ENCODE measurements at places on chromosomes 5 and 9. TPM values are rescaled to one million over a fixed set of nuclear protein-coding genes. Genes with fewer than 3 reads are reported as not detected.

The CD14 gene
- total RNA-seq: 5.4 TPM

The PCDHGC3 gene
- total RNA-seq: 1.1 TPM

The SEC24A gene
- 7.3 TPM for total RNA-seq

The LRRC70 gene
- 48.7 TPM for total RNA-seq

The C1QTNF3 gene
- total RNA-seq: 5.1 TPM

The IFNB1 gene
- total RNA-seq: under 0.01 TPM

The ARL14EPL gene
- not detected for total RNA-seq

DNA sequence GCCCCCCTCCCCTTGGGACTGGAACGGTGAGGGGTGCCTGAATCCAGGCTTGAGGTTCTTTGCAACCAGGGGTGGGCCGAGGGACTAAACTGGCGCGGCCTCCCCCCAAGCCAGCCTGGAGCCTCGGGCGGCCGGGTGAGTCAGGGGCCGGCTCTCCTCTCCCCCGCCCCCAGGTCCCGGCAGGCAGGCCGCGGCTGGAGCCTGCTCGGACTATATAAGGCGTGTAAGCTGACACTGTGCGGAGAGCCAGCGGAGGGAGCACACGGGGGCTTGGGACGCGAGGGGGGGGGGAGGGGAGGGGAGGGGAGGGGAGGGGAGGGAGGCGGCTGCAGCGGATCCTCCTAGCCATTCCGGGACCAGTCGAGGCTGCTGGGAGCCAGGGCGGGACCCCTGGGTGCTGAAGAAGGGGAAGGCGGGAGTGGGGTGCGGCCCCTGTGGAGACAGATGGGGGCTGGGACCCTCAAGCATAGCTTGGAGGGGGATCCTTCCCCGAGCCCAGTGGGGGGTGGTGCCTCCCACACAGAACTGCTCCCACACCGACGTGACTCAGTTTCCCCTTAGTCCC lies 595 bp downstream of the PDLIM7 start:
- DNase-seq: no peak

DNA sequence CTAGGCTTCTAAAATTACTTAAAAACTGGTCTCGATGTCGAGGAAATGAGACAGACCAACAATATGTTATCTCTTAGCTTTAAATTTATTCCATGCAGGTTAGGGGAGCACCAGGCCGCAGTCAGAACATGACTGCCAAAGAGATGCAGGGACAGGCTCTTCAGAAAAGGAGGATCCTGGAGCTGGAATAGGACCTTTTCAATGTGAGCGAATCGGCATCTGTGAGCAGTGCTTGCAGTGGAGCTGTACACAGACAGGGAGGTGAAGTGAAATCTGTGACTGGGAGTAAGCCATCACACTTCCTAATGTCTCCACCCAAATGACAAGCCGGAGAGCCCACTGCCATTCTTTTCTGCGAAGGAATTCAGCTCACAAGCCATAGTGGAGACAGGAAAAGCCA lies 78.2 kb downstream of the EFNA5 start:
- DNase-seq: no peak

DNA sequence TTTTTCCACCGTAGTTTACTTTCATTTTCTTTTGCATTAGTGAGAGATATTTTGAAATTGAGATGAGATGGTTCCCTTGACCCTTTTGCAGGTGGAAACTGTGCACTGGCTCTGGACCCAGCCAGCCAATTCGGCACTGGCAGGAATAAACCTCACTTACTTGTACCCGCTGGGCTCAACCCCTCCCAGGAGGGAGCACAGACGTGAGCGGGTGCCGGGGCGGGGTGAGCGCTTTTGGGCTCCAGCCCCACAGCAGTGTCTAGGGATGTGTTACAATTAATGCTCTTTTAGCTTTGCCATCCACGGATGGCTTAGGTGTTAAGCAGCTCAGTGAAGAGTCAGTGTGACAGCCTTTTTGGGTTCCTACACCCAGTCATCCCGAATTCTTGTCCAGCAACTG lies 766.1 kb upstream of the CHD1 start:
- DNase-seq: no peak

GRCh38 chr9:93612052-93612795 lies 35.8 kb downstream of the PHF2 start:
- no peak for DNase-seq

- no peak for DNase-seq
Observed at GRCh38 chr9:84103651-84104377, 123.2 kb downstream of the RMI1 start.

- peak; percentile 78 for DNase-seq
Observed at GRCh38 chr9:94918038-94918753, 191.7 kb downstream of the AOPEP start.

DNA sequence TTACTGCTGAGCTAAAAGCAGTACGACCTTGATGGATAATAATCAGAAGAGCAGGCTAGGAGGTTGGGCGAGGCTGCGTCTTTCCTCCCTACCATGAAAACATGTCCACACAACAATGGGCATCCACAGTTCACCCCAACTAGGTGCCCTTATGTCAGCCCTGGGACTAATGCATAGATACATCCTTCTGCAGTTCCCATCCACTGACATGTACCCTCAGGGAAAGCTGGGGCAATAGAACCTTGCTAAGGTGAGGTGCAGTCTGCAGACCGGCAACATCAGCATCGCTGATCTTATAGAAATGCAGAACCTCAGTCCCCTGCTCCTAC lies 697 bp upstream of the PRUNE2 start:
- DNase-seq: no peak

DNA sequence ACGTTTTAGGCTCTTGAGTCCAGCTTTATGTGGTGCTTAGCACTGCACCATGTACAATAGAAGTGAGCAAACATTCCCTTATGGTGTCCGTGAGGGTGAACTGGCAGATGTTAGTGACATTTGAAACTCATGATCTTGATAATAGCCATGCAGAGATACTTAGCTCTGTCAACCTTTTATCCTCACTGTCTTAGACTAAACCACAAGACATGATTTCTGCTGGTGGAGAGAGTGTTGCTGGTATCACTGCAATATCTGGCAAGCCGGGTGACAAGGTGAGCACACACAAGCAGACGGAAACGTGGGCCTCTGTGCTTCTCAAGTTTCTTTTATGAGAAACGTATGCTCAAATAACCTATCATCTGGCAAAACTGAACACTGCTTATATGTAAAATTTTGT lies 68.4 kb downstream of the CAST start:
- no peak for DNase-seq

DNA sequence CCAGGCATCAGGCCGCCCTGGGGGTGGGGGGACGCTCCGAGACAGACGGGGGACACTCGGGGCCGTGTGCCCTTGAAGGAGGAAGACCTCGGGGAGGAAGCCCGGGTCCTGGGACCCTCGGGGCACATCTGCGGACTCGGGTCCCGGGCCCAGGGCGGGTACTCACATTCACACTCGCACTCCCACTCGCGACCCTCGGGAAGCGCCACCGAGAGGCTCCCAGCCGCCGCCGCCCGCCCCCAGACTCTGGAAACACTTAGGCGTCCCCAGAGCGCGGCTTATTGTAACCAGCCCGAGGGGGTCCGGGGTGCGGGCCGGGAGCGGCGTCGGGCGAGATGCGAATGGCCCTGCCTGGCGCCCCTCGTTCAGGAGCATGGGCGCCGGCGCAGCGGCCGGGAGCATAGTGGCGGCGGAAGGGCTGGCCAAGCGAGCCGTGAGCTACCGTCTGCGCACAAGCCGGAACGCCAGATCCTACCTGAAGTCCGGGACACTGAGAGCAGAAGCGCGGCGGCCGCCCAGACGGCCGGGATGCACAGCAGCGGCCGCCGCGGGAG lies 559 bp downstream of the ROR2 start:
- no peak for DNase-seq

DNA sequence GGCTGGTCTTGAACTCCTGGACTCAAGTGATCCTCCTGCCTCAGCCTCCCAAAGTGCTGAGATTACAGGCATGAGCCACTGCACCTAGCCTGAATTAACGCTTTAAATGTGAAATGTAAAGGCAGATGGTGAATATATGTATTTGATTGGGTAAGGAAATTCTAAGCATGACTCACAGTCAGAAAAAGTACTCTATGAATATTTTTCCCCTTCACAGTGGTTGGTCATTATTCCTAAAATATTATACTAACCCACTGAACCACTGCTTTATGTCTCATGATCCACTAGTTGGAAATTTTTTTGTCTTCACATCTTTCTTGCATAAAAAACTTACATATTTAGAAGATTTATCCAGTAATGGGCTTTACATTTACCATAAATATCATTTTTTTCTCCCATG lies 14.5 kb upstream of the TENT4A start:
- no peak for DNase-seq

- DNase-seq: no peak
Observed at GRCh38 chr5:7753596-7753995, 97.3 kb downstream of the CFAP90 start.

- no peak for DNase-seq
Observed at GRCh38 chr5:35002459-35002858, 45.3 kb downstream of the AGXT2 start.

DNA sequence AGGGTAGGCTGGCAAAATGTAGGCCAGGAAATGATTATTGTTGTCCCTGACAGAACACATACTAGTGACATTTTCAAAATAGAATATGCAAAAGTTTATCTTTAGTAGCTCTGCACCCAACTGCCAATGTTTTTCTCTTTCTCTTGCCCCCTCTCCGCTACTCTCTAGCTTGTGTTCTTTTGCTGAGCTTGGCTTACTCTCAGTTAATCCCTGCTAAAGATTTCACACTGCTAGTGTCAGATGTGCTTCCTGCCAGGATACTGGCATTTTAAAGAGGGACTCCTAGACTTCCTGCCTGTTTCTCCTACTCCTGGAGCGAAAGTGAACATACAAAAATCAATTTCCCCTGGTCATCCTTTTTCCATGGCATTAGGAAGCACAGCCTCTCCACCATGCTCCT lies 260.5 kb downstream of the ARRDC3 start:
- no peak for DNase-seq

GRCh38 chr9:120177121-120177520 lies 402.8 kb downstream of the CDK5RAP2 start:
- no peak for DNase-seq

DNA sequence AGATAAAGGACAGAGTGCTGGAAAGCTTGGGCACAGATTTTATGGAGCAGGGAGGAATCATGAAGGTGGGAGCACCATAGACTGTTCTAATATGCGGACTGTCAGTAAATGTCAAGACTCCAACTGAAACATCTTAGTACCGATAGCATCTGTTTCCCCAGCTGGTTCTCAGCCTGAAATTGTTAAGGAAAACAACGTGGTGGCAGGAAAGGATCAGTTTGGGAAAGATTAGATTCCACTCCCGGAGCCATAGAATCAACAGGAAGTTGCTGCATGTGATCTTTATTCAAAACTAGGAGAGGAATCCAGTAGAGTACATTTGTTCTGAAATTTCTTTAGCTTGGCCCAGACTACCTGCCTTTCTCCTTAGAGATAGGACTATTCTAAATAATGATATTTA lies 559.1 kb downstream of the CSNK1G3 start:
- DNase-seq: no peak

DNA sequence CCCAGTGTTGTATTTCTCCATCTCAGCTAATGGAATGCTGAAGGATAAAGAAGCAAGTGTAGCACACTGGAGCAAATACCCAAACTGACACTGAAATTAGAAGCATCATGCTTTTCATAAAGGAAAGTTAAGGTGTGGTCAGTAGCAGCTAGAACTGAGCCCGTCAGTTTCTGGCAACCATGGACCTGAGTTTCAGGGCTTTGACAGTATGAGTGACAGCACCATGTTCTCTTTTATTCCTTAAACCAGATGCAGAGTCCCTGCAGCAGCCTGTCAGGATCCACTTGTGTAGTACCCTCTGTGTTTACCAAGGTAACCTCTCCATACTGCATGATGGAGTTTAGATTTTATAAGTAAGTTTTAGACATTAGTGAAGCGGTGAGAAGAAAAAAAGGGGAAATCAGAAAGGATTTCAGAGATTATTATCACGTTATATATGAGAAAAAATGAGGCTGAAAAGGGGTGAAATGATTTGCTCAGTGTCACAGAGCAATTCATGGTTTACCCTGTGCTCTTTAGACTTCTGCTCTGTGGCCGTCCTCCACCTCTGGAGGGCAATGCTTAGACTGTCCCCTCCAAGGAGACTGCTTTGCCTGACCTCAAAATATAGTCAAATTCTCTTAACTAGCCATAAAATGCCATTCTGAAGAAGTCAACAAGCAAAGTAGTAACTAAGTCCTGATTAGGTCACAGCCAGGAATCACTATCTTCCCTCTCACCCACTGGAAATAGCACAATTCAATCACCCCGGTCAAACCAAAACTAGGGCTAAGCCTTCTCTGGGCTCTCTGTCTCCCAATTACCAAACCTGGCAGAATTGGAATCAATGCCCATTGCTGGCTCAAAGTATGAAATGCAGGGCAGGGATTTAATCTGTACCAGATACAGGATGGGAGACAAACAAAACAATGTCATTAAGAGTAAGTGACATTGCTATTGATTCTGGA lies 10.5 kb upstream of the MYOT start:
- no peak for DNase-seq

DNA sequence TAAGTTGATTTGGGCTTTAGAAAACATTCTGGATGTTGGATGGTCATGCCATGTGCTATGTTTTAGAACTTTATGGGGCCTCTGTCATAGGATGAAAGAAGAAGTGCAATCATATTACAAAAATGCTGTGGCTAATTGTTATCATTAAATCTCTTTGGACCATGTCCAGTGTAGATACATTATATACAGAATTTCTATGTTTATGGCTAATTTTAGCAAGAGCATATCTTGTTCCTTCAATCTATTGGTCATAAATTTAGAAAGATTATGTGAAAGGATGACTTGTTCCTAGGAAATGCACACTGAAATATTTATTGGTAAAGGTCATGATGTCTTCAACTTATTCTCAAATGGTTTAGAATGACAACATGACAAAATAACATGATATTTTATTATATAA lies 42.4 kb upstream of the ELL2 start:
- DNase-seq: no peak

DNA sequence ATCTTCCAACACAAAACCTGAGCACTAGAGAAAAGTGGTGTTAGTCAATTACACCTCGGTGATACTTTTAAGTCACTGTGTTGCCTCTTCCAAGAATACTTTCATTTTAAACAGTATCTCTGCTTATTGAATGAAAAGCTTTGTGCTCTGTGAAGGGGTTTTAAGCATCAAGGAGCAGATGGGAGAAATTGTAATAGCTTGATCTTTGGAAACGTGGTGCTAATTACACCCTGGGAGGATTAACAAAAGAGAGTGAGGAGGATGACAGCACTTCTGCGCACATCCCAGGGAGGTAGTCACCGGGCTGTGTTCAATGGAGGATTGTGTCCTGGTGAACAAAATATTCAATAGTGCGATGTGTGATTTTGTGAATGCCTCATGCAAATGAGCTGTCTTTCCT lies 477.4 kb upstream of the ADAMTS16 start:
- DNase-seq: no peak

GRCh38 chr9:129319076-129319937 lies 141.2 kb upstream of the IER5L start:
- no peak for DNase-seq

GRCh38 chr5:168712280-168712924 lies 133.2 kb upstream of the PANK3 start:
- no peak for DNase-seq

- DNase-seq: no peak
Observed at GRCh38 chr5:28403846-28404245, 1365.5 kb upstream of the CDH9 start.

Data from hematopoietic multipotent progenitor cell (in vitro differentiated cells).